ENCODE measurements at places on chromosomes 5 and 9.
A peak's percentile ranks its signal among the peaks of the same experiment; 100 is the strongest.

DNA sequence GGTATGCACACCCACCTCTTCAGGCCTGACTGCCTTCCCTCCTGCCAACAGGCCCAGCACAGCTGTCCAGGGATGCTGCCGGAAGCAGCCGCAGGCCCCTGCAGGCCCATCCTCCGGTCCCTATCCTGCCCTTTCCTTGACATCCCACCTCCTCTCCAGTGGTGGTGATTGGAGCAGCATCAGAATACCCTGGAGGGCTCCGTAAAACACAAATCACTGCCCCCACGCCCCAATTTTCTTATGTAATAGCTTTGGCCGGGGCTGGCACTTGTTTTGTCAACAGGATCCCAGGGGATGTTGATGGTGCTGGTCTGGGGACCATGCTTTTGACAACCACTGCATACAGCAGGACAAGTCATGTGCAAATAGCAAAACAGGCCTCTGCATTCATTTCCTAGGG, 274.5 kb downstream of the GADD45G start:
- DNase-seq = no peak

GRCh38 chr9:14326264-14326826, 12.4 kb upstream of the NFIB start:
- no peak for DNase-seq

GRCh38 chr5:170630226-170630625, 126.4 kb downstream of the KCNIP1 start:
- DNase-seq = no peak

DNA sequence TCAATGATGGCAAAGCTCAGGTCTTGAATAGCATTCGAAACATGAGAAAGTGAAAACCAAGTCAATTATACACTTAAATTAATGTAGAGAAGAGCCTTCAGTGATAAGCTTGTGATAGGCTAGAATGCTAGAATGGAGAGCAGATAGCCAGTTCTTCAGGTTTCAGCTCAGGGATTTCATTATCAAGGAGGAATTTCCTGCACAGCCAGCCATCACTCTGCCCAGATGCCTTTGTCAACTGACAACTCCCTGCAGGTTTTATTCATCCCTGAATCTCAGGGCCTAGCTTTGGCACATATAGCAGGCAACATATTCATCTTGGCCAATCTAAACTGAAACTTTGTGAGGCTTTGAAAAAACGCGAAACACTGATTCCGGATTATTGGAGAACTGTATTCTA, 199.3 kb upstream of the CDH6 start:
- no peak for DNase-seq

GRCh38 chr5:39578887-39579497, 154.2 kb upstream of the DAB2 start:
- DNase-seq = no peak

DNA sequence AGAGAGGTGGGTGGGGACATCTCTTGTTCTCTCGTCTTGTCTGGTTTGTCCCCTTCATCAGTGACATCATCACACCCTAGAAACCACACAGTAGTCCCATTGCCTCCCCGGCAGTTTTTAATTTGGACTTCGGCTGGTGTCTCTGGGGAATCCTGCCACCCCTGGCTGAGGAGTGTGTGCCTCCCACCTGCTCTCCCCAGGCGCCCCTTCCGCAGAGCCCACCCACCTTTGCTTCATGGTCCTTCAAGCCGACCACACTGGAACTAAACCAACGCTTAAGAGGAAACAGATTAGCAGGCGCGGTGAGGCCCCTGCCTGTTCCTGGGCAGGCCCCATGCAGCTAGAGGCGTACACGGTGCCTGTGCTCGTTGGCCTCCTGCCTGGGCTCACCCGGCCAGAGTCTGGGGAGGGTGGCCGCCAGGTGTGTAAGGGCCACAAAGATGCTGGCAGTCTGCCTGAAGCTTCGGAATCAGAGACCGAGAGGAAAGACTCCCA, 107.6 kb upstream of the SPRY4 start:
- no peak for DNase-seq

DNA sequence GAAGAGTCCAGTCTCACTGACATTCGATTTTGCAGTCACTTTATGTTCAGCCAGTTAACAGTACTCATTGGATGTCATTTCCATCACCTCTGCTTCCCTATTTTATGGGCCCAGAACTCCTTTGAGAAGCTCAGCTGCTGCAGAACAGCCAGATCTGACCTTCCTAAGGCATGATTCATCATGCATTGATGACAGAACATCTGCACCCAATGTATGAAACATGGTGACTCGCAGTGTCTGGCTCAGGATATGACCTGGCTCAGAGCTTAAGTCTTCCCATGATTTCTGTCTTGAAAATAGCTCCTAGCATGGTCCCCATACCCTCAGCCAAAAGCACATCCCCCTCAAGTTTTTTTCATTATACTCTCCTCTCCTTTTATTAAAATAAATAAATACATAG, 92.6 kb upstream of the TRIM32 start:
- DNase-seq = no peak

DNA sequence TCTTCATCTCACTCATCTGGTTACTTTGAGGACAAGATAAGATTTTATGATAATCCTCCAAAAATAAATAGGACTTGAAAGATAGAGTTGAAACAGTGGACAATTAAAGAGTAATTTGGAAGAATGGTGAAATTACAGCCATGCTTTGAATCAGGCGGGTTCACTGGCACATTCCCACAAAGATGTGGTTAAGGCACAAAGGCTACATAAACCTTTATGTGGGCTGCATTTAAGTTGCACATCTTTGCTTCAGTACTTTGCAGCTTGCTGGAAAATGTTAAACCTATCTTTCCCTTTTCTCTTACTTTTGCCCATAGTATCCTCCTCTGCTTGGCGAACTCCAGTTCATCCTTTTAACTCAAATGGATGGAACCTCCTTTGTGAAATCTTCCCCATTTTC, 92.2 kb upstream of the TNFAIP8 start:
- DNase-seq = no peak

DNA sequence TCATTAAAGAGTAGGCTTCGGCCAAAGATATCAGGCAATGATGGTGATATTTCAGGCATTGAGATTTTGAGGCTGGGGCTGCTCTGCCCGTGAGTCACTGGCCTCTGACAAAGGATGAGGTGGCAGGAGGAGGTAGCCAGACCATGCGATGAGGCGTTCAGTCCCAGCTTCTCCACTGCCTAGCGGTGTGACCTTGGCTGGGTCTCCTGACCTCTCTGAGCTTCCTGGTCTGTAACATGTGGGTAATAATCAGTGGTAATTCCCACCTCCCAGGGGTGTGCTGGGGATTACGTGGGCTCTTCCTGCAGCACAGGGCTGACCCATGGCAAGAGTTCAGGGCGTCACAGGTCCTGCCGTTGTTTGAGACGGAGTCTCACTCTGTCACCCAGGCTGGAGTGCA, 73.2 kb upstream of the RAPGEF1 start:
- DNase-seq = peak; percentile 4

GRCh38 chr9:78031893-78032729, 500 bp upstream of the GNAQ start:
- DNase-seq = peak; percentile 89

DNA sequence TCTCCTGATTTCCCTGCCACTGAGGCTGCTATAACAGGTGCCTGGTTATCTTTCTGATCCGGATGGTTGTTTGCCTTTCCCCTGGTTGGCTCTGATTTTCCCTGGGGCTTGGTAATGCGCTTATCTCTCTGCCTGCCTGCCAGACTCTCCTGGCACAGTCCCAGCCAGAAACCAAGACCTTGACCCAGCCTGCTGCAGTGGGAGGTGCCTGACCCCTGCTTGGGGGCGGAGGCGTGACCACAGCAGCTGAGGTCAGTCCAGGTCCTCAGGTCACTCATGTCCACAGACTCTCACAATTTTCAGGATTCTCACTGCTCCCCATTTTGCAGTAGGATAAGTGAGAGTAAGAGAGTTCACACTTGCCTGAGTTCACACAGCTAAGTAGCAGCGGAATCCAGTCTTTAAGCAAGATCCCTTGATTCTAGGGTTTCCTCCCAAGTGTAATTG, 24.4 kb upstream of the SYNPO start:
- DNase-seq = no peak

- DNase-seq = no peak
Measured at GRCh38 chr5:111022301-111022700, 49.2 kb upstream of the TSLP start.

- no peak for DNase-seq
Measured at GRCh38 chr5:57508211-57508610, 25.6 kb upstream of the ACTBL2 start.

DNA sequence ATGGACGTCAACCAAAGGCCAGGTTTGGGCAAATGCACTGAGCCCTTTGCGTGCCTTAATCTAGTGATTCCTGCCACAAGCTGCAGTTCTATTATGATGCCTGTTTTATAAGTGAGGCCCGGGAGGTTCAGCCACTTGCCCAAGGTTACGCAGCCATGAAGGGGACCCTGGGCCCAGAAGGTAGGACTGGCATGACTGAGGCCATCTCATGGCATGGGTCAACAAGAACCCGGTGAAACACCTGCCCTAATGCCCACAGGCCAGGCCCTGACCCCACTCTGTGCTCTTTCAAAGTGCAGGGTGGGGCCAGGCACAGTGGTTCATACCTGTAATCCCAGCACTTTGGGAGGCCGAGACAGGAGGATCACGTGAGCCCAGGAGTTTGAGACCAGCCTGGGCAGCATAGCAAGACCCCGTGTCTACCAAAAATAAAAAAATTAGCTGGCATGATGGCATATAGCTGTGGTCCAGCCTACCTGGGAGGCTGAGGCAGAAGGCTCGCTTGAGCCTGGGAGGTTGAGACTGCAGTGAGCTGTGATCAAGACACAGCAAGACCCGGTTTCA, 8.6 kb downstream of the NINJ1 start:
- no peak for DNase-seq

- DNase-seq = no peak
Measured at GRCh38 chr5:122705851-122706250, 69.0 kb upstream of the SNX2 start.

GRCh38 chr9:80842389-80842788, 847.0 kb downstream of the TLE1 start:
- DNase-seq = peak; percentile 96

GRCh38 chr5:84086511-84086910, 298.2 kb downstream of the EDIL3 start:
- no peak for DNase-seq

GRCh38 chr5:124621279-124621678, 125.2 kb downstream of the ZNF608 start:
- DNase-seq = no peak

DNA sequence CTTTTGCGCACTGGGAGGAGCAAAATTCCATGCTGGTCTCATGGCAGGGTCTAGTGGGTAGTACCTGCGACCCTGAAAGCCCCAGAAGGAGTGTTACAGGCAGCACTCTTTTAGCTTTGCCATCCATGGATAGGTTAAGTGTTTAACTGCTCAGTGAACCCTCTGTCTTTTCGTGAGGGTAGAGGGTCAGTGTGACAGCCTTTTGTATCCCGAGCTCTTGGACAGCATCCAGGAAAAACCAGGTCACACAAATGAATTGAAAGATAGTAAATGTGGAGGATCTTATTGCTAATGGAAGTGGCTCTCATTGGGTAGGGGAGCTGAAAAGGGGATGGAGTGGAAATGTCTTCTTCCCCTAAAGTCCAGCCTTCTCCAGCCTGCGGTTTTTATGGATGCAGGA, 57.8 kb upstream of the CCDC112 start:
- DNase-seq = no peak

DNA sequence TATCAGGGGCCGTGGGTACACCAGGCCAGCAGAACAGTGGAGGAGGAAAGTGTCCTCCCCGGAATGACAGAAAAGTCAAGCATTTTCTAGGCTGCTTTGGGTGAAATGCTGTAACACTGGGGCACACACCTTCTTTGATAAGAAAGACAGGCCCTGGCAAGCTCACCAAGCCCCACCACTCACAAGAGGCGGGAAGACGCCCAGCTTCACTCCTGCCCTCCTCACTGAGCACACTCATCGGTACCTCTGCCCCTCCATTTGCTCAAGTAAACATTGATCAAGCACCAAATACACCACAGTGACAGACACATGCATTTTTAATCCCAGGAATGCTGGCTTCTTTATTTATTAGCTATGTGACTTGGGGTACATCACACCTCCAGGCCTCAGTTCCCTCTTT, 43.1 kb downstream of the B4GALT1 start:
- DNase-seq = no peak

- DNase-seq = no peak
Measured at GRCh38 chr9:98159301-98159700, 33.1 kb downstream of the CORO2A start.

- no peak for DNase-seq
Measured at GRCh38 chr5:119554597-119554996, 74.8 kb upstream of the FAM170A start.

GRCh38 chr9:16689351-16689938, 181.0 kb downstream of the BNC2 start:
- no peak for DNase-seq

GRCh38 chr9:135670721-135671590, 7.8 kb downstream of the LCN9 start:
- no peak for DNase-seq

DNA sequence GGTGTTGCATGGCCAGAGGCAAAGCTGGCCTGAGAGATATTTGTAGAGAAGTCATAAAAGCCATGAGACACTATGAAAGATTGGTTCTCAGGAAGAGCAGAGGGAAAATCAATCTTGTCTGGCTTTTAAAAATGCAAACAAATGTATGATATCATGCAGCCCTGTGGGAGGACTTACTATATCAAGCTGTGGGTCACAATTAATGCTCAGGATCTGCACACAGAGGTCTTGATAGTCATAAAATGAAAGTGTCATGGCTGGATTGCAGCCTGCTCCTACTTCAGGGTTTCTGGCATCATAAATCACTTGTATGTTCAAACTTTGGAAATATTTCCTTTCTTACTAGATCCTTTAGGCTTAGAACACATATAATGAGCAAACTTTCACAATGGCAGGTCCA, 151.5 kb downstream of the SEMA6A start:
- DNase-seq = no peak

DNA sequence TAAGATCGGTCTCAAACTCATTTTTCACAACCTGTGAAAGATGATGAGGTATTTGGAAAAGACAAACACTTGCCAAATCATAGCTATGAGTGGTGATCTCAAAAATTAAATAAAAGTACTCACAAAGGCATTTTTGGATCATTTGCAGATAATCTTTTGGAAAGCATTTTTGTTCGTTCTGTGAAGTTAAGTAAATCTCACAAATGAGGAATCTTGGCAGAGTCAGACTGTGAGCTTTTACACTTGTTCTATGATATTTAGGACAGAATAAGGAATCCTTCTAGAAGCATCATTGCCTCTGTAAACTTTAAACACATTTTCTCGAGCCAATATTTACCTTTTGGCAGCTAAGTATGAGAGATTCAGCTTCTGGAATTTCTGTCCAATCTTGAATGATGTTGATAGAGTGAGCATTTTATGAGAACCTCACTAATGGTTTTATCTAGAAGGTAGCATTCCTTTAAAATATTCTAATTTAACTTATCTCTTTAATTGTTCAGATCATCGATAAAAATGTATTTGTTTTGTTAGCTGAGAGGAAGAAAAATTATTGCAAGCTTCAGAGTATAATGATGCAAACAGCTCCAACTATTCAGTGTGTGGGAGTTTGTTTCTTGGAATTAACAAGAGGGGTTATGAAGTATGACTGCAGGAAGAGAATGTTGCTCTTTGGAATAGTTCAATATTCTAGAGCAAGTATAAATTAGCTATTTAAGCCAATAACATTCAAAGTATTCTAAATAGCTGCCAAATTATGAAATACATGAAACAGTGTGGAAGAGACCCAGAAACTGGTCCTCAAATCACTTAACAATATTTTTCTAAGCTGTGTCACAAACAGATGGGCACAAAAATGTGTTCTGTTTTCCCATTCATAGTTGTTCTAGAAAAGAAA, 48.6 kb upstream of the SLCO6A1 start:
- DNase-seq = no peak
